ENCODE measurements at places on chromosomes 7 and 10.
A peak's percentile ranks its signal among the peaks of the same experiment; 100 is the strongest.

DNA sequence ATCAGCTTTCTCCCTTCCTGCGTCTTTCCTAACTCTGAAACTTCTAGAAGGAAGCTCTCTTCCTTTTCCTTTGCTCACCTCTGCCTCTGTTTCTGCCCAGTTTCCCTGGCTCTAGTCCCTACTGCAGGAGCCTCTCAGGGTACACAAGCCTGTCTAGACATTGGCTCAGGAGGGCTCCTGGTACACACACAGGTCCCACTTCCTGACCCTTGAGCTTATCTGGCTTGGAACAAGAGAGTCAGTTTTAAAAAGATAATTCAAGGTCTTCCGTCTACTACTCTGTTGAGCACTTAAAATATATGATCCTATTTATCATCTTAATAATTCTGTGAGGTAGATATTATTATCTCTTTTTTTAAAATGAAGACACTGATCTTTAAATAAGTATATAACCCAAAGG lies 140.7 kb downstream of the RTKN2 start:
- DNase-seq = no peak

DNA sequence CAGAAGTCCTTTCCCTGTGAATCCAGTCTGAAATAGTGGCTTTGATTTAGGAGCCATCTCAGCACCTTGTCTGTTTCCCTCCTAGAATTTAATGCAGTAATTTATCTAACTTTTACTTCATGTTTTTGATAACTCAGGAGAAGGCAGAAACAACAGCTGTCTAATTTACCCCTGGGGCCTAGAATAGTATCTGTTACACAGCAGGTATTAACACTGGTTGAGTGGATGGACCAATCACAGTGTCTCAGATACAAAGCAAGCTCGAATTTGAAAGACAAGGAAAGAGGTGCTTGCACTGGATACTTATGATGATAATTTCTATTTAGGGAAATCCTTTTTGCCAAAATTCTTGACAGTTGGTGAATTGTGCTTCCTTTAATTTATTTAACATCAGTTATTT lies 23.4 kb downstream of the CHRM2 start:
- no peak for DNase-seq

GRCh38 chr7:2441430-2442058 lies 34.7 kb downstream of the GRIFIN start:
- no peak for DNase-seq

DNA sequence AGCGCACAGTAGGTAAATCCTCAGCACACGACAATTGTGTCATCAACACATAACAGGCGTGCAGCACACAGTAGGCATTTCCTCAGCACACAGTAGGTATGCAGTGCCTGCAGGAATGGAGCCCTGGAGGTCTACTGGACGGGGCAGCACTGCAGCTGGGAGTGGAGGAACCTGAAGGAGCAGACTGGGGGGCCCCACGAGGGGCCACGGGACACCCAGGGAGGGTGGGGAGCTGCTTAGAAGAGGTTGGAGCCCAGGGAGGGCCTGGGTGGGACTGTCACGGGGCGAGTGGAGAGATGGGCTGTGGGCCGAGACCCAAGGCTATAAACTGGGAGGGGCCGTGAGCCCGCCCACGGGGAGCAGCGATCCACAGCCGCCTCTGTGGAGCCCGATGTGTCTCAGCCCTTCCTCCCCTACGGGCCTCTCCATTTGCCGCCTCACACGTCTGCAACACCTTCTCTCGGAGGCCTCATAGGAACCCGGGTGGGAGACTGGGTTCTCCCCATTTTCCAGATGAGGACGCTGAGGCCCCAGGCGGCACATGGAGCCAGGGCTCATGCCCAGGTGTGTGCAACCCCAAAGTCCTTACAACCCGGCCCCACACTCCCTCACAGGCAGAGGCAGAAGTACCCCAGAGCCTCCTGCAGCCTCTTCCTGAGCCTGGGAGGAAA lies 101.5 kb downstream of the MICALL2 start:
- no peak for DNase-seq

DNA sequence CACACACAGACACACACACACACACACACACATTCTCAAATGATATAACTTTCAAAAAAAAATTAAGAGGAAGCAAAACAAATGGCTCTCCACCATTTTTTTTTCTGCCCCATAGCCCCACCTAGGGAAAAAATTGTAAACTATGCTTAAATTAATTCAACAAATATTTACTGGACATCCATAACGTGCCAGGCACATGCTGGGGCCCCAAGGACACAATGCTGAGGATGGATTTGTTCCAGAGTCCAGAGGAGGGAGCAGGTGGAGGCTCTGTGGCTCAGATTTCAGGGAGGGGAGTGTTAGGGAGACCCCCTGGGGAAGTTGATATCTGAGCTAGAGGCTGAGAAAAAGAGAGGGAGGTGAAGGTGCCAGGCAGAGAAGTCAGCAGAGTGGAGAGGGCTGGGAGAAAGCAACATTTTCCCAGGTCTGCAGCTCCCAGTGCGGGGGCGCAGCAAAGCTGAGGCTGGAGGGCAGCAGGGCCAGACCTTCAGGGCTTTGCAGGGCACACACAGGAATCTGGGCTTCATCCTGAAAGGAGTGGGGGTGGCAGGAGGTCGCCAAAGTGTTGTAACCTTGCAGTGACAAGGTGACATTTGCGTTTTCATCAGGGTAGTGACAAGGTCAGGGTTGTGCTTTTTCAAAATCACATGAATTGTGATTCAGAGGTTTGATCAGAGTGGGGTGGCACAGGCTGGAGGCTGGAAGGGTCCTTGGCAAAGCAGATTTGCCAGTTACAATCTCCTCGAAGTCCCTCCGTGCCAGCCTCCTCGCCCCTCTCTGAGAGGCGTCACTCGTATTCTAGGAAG lies 261.6 kb downstream of the WDR11 start:
- DNase-seq = no peak

DNA sequence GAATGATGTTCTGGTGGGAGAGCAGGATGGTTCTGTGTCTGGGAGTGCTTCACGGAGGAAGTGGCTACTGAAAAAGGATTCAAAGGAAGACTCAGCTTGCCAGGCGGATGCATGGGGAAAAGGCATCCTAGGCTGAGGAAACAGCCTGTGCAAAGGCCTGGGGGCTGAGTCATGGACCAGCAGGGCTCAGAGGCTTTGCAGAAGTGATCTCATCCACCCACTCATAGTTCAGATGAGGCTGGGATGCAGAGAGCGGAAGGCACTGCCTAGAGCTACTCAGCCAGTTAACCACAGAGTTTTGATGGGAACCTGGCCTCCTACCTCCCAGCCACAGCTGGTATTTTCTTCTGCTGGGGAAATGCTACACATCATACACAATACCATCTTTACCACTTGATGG lies 15.8 kb upstream of the ADAMTS14 start:
- DNase-seq = peak; percentile 83

GRCh38 chr10:97332591-97333350 lies 1.8 kb downstream of the FRAT2 start:
- DNase-seq = peak; percentile 52

GRCh38 chr10:48390933-48391845 lies 84.7 kb downstream of the MAPK8 start:
- DNase-seq = no peak

DNA sequence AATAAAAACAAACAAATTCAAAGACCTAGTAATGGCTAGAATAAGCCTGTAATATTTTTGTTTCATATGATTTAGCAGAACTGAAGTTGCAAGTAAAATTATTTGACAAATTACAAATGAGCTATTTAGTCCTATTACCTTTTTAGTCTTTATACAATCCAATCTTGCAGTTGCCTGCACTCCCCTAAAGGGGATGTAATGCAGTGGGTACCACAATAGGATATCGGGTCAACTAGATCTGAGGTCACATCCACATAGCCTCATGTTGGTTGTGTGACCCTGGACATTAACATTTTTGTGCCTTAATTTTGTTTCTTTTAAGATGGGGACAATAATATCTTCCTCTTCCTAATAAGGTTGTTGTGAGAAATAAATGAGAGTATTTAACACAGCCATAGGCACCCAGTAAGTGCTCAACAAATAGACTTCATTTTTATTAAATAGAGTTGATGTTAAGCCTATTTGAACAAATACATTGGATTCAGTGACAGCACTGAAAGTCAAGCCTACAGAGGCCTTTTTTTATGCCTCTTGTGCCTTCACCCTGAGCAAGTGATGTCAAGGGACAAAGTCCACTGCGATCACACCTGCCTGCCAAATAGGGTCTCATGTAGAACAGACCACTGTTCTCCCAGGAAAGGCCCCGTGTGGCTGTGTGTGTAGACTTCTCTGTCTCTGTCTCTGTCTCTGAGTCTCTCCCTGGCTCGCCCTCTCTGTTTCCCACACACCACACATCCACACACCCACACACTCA lies 124.8 kb downstream of the EVX1 start:
- no peak for DNase-seq

- no peak for DNase-seq
Measured at GRCh38 chr10:95405655-95406054, 114.9 kb upstream of the PDLIM1 start.

GRCh38 chr7:158582089-158582456 lies 5.5 kb downstream of the PTPRN2 start:
- DNase-seq = no peak

GRCh38 chr7:127683776-127684681 lies 32.0 kb downstream of the SND1 start:
- no peak for DNase-seq

DNA sequence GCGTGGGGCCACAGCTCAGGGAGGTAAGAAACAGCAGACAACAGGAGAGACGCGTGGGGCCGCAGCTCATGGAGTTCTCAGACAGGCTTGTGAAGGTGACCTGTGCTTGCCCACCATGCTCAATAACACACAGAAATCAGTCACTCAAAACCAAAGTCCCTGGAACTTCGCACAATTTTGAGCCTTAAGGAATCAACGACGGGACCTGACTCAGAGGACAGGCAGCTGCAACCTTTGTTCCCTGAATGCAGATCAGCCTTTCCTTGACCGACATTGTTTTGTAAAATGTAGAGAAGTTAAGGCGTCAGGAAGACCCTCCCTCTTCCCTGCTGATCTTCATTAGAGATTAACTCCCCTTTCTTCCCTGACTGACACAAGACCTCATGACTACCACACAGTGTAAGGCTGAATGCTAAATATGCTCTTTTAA lies 8.5 kb upstream of the KNDC1 start:
- DNase-seq = no peak

GRCh38 chr10:27153845-27154193 lies 365 bp downstream of the YME1L1 start:
- no peak for DNase-seq

GRCh38 chr7:87495366-87495765 lies 19.9 kb upstream of the ABCB4 start:
- no peak for DNase-seq

DNA sequence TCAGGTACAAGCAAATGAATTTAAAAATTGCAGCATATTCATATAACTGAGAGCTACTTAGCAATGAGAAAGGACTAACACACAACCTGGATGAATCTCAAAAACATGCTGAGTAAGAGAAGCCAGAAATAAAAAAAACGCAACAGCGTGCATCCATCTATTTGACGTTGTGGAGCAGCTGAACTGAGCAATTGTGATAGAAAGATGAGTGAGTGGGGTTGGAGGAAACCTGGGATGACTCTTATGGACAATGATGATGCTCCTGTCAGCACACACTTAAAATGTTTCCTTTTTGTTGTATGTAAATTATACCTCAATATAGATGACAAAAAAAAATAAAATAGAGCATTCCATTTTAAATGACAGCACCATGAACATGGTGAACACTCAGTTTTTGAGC lies 36.0 kb upstream of the AKR1E2 start:
- no peak for DNase-seq

- no peak for DNase-seq
Measured at GRCh38 chr7:51366930-51367613, 50.5 kb upstream of the COBL start.

DNA sequence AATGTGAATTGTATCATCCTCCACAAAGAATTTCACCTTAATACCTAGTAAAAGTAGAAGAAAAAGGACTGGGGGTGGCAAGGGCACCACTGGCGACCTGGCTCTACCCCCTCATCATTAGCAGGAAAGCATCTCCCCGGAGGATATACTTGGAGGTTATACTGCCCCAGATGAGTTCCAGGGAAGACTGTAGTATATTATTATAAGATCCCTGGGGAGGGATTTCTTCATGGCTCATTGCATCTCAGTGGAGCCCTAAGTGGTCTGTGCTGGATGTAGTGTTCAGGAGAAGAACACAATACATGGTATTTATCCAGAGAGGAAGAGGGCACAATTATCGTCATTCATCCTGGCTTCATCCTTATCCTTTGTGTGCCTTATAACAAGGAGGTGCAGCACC lies 14.2 kb upstream of the DYNC1I1 start:
- no peak for DNase-seq

DNA sequence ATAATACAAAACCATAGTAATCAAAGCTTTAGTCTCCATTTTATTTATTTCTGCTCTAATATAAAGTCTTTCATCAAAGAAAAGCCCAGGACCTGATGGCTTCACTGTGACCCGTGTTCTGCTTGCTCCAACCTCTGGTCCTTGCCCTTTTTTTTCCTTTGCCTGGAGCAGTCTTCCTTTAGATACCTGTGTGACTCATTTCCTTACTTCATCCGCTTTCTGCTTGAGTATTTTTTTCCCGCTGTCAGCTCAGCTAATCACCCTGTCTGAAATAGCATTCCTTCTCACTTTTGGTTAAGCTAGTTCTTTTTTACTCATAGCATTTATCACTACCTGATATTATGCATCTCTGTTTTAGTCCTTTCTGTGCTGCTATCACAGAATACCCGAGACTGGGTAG lies 194.8 kb downstream of the ABCA13 start:
- DNase-seq = no peak

DNA sequence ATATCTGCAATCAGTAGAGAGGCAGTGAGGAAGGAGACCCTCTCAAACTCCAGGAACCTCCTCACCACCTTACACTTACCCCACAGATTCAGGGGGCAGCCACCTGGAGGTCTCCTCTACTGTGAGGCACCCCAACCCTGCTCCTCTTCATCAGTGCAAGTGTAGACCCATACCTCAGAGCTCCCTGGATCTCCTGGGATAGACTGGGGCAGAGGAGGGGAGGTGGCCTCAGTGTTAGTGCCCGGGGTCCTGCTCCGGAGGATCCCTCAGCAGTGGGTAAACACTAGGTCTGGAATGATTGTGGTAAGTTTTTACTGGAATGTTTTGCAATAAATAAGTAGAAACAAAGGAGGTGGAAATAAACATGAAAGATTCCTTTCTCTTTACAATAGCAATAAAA lies 31.1 kb downstream of the ANTXRL start:
- DNase-seq = no peak

DNA sequence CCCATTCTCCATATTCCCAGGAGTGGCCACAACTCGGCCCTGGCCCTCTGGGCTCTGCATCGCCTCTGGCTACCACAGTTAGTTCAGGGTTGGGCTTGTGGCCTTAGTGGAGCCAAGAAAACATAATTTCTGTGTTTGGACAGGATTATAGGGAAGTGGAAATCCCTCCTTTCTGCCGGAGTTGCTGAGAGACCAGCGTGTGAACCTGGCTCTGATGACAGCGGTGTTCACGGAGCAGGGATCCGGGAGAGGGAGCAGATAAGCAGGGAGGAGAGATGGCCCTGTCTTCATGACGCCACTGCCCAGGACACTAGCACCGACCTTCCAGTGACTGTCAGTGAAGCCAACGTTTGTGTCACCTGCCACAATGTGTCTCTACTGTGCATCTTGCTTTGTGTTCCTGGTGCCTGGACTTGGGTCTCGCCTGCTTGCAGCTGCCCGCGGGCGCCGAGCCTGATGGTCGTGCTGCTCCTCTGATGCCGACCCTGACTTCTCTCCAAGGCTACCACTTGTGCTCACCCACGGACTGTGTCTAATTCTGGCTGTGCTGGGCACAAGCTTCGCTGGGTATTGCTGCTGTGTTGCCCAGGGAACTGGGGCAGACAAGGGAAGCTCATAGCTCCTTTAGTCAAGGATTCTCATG lies 67.0 kb upstream of the VIPR2 start:
- DNase-seq = no peak
